ENCODE measurements at places on chromosomes 2 and 18.

GRCh38 chr2:217127744-217128143, 267.9 kb upstream of the TNP1 start:
- DNase-seq, result no peak

- DNase-seq, result no peak
These were observed 175.2 kb downstream of the METTL4 start for GRCh38 chr18:2396162-2396505.

DNA sequence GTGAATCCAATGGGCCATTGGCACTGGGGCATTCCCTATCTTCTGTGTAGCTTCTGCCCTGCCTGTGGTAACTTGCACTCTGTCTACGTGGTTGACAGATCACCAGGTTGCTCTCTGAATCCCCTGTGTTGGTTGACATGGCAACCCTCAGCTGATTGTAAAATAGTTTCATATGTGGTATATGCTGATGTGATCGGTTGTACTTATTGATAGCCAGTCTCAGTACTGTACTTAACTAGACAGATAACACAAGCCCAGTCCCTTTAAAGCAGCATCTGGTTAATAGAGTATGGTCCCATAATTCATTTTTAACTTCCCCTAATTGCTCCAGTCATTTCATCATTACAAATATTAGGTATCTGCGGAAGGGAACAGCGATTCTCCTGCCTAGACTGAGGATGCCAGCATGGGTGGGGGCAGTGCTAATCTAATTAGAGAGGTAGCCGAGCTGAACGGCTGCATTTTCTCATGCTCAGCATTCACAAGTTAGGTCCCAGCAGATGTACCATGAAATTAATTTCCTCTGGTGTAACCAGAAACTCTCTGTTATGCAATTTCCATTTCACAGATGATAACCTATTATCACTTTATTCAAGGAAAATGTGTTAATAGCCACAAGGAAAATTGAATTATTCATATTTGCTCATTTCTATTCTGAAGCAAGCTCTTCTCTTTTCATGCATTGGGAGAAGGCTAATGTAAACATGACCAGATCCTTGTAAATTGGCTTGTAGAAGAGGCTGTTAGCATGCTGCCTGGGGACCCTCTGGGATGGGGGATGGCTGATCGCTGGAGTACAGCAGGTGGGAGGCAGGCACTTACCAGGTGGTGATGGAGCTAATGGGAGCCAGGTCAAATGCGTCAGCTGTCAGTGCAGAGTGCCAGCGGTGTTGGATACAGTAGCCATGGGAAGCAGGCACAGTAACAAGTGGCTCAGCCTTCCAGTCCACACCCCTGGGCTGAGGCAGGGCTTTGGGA, 608.3 kb downstream of the GALR1 start:
- DNase-seq, result no peak

DNA sequence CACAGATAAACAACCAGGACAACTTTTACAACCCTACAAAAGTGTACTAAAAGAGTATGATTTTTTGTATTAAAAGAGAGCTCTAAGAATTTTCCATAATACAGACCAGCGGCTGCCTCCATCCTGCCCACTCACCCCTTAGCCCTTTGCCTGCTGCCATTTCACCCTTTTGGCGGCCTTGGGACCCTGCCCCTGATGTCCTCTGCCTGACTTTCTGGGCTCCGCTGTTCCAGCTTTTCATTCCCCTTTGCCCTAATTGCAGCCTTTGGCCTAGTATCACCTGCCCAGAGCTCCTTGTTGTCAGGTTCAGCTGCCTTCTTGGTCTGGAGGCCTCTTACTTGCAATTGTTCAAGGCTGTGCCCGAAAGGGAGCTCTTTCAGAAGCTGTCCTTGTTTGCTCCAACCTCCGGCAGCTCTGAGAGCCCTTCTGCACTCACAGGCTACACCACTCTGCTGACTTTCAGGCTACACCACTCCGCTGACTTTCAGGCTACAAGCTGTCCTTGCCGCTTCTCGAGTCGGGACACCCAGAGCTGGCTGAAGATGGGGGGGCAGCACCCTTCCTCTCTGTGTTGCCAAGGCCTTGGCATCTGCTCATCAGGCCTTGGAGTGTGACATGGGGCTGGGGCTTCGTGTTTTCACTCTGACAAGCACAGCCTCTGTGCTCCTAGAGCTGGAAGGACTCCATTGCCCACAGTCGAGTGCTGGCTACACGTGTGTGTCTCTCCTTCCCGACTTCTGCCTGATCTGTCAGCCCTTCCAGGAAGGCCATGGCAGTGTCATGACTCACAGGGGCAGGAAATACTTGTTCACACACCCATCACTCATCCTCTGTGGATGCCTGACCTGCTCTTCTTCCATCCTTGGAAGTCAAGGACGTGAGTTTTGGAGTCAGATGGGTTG, 43.1 kb upstream of the HDAC4 start:
- DNase-seq, result no peak

- DNase-seq, result peak; percentile 32
These were observed 83.4 kb downstream of the RAPH1 start for GRCh38 chr2:203451689-203452088.

DNA sequence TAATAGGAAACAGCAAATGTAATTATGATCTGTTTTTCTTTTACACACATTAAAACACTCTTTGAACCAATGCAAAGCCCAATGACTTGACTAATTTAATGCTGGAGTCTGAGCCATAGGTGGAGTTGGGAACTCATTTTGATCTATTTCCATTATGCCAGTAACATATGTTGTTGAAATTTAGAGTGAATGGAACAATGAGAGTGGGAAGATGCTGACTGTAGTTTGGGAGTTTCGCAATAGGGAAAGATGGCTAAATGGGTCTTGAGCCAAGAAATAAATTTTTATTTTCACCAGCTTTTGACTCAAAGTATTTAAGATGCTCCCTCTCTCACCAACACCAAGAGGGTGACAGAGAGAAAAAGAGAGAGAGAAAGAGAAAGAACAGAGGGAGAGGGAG, 246.7 kb downstream of the DLGAP1 start:
- no peak for DNase-seq

DNA sequence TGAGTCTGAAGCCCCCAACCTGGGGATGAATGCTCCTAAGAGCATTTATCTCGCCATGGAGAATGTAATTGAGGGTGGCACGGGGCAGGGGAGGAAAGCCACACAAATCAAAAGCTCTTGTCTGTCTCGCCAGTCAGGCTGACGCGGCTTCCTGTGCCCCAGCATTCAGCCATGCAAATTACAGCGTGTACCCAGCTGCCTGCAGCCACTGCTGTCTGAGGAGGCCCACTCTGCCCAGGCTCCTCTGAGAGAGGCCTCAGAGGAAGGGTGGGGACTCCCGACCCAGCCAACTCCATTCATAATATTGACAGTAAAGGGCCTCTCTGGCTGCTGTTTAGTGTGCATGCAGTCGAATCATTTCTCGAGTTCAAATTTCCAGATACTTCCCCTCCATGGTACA, 22.0 kb downstream of the SMAD7 start:
- DNase-seq, result peak; percentile 45

DNA sequence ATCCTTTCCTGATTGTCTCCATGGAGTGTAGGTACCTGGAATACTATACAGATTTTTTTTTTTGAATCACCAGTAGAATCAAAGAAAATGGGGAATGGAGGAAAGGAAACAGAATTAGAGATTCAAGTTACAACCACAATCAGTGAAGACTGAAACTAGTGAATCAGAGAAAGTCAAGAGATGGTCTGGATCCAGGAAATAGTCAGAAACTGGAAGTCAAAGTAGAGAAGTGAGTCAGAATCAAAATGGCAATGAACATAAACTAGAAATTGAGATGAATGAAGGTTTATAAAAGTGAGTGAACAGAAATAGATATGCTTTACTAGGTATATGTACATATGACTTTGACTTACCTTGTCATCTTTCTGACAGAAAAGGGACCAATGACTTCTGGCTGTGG, 579.0 kb downstream of the PLCL1 start:
- no peak for DNase-seq

GRCh38 chr2:144331674-144332355, 188.1 kb downstream of the ZEB2 start:
- DNase-seq, result peak; percentile 77

GRCh38 chr2:126317790-126318431, 338.0 kb upstream of the GYPC start:
- DNase-seq, result peak; percentile 3

DNA sequence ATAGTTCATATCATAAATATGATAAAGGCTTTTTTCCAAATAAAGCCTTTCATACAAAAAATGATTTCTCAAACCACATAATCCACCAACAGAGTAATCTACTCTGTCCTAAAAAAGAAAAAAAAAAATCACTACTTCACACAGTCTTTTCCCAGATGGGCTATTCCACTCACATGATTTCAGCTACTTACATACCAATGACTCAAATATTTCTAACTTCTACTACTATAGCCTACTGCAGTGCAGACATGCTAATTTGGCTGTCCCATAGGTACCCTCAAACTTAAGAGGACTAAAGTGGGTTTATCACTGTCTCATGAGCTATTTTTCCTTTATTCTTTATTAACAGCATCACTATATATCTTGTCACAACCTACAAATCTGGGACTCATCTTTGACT, 57.4 kb downstream of the SLC66A3 start:
- no peak for DNase-seq

DNA sequence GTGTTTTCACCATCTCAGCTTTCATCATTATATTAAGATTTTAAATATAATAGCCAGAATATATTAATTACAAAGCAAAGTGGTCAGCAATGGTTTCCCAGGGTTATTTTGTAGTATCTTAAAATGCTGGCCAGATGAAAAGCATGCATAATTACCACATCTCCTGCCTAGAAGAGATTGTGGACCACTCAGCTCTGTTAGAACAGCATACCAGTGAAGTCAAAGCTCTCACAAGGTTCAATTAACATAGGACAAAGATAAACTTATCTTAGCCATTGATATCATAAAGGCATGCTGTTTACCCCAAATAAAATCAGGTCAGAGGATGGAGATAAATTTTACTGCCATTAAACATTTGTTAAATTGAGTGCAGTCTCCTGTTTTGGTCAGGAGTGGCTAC, 19.3 kb upstream of the PDE1A start:
- no peak for DNase-seq

- DNase-seq, result peak; percentile 89
These were observed 42.2 kb downstream of the BIN1 start for GRCh38 chr2:127064642-127065250.

GRCh38 chr2:85380048-85380447, 25.5 kb downstream of the ELMOD3 start:
- no peak for DNase-seq

DNA sequence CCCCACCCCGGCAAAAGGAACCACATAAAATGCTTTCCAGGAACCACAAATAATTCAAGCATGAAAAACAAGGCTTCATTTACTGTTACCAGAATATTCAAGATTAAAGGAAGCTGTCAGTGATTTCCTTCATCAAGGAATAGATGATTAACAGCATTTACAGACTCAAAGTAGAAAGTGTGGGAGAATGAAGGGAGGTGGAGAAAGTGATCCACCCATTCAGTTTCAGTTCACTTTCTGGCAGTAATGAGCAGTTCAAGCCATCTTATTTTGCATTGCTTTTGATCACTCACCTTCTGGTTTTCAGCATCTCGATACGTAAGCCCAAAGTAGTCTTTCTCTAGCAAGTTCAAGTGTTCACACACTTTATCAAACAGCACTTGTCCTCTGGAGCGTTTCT, 99.0 kb downstream of the EPB41L3 start:
- no peak for DNase-seq

GRCh38 chr2:8541636-8542035, 140.2 kb upstream of the ID2 start:
- DNase-seq, result no peak

DNA sequence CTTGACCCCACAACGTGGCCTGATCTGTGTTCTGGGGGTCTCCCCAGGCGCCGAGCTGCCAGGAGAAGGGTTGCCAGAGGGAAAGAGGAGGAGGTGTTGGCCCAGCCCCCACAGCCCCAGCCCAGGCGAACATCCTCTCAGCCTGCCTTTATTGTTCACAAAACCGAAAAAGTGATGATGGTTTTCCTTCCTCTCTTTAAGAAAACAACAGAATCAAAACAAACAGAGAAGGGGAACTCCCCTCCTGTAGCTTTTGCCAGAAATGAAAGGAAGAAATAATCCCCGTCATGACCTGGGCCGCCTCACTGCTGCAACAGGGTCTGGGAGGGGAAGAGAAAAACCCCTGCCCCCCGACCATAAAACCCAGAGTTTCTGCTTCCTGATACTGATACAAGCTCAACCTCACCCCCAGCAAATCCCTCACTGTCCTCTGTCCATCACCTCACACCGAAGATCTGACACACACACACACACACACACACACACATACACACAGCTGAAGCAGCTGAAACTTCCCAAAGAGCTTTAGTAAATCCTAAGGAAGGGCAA, 52.0 kb downstream of the ZFP36L2 start:
- peak; percentile 40 for DNase-seq

DNA sequence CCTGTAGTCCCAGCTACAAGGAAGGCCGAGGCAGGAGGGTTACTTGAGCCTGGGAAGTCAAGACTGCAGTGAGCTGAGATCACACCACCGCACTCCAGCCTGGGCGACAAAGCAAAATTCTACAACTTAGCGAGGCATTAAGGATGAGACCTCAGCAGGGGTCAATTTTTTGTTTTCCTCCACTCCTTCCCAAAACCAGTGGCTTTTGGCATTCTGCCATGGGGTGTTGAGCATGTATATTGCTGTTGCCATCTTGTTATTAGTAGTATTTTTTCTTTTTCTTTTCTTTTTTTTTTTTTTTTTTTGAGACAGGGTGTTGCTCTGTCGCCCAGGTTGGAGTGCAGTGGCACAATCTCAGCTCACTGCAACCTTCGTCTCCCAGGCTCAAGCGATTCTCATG, 8.9 kb upstream of the GIGYF2 start:
- DNase-seq, result no peak

- no peak for DNase-seq
These were observed 158.3 kb downstream of the LDLRAD4 start for GRCh38 chr18:13376841-13377351.

DNA sequence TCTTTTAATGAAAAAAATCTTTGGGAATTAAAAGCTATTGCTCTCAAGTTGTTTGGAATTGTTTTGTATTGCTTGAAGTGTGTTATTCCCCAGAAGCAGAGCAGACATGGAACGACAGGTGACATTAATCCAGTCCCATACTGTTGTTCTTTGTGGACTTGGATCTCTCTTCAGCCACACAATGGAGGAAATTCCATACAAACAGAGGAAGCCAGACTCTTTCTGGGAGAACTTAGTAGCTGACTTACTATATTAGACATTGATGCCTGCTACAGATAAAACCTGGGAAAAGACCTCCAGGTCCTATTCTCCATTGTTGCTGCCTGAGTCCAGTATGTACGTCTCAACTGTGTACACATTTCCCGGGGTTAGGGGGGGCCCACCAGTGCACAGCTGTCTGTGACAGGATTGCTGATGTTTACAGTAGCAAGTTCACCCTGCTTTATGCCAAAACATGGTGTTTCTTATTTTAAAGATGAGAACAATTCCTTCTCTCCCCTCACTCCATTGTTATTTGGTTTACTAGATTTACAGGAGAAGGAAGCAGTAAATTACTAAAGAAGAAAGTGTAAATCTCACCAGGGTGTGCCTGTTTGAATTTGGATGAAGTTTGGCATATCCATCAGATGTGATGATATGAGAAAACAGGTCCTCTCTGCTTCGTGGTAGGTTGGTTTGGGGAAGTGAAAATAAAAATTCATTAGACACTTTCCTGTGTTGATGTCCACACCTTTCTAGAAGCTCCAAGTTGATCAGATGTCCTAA, 142.4 kb upstream of the RBBP8 start:
- no peak for DNase-seq
